ENCODE measurements at places on chromosomes 1 and 21.

DNA sequence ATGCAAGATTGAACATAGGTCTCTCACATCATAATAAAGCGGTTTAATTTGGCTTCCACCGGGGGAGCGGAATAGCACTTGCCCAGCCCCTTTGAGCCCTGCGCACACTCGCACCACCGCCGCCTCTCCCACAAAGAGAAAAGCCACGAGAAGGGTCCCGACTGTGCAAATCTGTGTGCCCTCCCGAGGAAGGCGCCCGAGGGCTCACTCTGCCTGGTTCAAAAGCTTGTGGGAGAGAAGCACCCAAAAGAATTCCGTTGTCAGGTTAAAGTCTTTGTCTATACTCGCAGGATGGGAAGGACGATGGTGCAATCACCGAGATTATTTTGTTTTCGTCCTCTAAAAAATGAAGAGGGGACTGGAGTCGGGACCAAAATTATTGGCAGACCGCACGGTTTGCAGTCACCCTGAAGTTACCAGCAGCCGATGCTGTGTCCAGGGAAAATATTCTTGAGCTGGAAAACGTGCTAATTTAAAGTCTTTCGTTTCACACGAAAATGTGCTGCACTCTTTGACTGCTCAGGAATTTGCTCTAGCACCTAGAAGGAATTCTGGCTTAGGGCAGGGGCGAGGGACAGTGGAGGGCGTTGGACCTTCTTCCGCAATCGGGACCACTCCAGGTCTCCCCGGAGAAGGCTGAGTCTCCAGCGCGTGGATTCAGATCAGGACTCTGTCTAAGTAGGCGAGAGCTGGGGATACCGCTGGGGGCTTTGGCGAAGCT lies 6.6 kb upstream of the SIM2 start:
- DNase-seq, result no peak

DNA sequence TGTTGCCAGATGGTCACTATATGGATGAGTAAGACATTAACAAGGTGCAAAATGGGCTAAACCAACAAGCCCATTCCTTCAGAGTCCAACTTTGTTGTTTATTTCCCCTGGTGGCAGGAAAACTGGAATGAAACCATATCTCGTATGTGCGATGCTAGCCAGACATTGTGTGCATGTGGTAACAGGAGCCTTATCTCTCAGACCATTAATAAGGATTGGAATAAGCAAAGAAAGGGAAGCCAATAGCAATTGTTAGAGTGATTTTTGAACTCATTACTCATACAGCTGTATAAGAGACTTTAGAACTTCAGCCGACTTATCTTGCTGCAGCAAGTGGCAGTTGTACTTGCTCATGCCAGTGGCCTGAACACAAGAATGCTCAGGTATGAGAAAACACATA lies 30.0 kb upstream of the HMCN1 start:
- no peak for DNase-seq

GRCh38 chr1:2379733-2380404 lies 11.5 kb downstream of the MORN1 start:
- DNase-seq, result no peak

DNA sequence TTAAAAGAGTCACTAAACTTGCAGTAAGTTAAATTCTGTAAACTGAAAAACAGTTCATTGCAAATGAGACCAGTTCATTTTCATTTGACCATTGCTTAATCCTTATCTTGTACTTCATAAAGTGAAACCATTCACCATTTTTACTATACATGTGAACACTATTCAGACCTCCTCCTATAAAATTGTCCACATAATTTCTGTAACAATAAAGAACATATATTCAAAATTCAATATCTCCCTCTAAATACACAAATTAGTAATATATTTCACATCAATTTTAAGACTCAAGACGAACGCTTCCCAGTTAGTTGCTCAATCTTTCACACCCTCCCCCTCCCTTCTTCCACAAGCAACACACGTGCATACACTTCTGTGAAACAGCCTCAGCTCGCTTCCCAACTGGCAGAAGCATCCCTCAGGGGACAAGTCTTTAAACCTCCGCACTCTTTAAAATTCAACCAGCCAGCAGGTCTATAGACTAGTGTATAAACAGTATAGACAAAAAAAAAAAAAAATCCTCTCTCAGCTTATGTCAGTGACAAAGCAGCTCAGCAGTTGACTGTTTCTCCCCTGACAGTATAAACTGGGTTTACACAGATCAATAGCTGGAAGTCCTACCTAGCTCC lies 99.6 kb downstream of the DENND1B start:
- no peak for DNase-seq

DNA sequence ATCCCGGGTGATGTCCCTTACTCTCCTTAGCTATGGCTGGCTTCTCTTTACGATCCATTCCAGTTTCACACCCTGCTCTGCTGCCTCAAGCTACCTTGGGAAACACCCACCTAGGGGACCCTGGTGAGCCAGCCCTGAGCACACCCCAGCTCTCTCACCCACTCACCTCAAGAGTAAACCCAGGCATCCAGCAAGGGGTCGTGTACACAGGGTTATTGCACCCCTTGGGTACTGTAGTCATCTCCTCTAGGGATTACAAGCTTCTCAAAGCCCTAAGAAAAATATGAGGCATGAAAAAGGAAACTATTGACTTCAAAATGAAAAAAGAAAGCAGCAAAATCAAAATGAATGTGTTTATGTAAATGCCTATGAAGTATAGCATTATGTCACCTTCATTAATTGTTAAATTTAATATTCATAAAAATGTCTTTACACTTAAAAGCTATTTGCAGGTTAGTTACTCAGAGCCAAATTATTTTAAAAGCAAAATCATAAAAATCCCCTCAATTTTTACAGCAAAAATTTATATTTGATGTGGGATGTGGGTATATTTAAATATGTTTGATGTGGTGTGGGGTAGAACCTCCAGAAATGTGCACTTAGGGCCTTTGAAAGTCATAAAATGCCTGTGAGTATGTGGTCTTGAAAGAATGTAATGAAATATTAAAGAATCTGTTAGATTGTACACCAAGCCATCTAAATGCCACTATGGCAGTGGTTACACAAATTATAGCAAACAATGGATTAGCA lies 190.3 kb downstream of the C1orf94 start:
- no peak for DNase-seq

DNA sequence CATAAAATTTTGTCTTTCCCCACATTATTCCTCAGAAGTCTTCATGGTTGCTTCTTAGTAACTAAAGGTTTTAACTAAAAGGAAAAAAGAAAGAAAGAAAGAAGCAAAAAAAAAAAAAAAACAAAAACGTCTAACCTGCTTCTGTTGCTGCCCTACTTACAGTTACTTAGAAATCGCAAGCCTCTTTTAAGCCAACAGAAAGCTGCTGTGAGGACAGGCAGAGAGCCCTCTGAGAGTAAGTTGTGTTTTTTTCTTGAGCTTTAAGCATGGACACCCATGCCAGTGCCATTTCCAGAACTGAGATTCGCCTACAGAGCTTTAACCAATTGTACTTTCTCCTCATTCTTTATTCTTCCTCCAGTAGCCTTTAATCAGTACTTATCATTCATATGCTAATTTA lies 25.6 kb upstream of the RGS1 start:
- no peak for DNase-seq

- no peak for DNase-seq
Measured at GRCh38 chr1:229480495-229480894, 27.6 kb downstream of the NUP133 start.

- no peak for DNase-seq
Measured at GRCh38 chr21:28801906-28802305, 190.8 kb downstream of the LTN1 start.

DNA sequence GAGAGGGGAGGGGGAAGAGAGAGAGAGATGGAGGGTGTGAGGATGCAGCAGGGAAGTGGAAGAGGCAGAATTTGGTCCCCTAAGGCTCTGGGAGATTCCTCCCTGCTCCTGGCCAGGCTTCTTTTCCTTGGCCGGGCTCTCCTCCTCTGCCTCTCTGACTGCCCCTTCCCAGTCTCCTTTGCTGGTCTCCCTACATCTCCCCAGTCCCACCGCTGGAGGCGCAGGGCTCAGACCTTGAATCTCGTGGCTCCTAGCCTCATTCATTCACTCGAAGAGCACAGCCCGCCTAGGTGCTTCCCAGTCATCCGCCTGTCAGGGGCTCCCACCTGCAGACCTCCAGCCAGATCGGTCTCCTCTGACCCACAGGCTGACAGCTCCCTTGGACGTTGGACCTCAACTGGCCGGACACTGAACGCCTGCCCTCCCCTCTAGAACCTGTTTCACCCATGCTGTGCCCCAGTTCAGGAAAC lies 76.5 kb downstream of the VWA5B1 start:
- DNase-seq, result no peak

DNA sequence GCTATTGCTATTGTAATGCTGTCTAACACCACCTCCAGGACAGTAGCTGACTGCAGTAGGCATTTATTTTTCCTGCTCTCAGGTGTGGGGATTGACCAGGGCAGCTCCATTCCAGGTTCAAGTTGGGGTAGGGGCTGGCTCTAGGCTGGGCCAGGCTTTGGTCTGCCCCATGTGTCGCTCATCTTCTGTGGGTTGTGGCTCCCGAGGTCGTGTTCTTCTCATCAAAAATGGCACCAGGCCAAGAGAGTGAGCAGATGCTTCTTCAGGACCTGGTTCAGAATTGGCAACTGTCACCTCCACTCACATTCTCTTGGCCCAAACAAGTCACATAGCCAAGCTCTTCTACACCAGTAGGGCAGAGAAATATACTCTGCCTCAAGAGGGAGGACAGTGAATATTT lies 133.7 kb downstream of the PTPRU start:
- DNase-seq, result no peak

- no peak for DNase-seq
Measured at GRCh38 chr1:222910699-222911098, 95.9 kb downstream of the DISP1 start.

DNA sequence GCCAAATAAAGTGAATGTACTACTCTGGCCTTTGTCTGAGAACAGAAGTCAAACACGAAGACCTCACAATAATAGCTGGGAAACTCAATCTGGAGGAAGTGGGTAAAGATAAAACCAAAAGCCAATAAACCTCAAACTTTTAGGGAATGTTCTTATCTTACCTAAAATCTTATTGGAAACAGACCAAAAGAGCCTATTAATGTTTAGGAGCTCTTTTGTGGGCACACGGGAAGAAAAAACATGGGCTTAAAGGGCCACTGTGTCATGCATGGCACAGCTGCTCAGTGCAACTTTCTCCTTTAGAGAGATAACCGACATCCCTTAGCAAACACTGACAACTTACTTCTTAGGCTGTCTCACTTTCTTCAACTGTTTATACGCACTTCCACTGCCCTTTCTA lies 16.1 kb downstream of the EIF2B3 start:
- no peak for DNase-seq

DNA sequence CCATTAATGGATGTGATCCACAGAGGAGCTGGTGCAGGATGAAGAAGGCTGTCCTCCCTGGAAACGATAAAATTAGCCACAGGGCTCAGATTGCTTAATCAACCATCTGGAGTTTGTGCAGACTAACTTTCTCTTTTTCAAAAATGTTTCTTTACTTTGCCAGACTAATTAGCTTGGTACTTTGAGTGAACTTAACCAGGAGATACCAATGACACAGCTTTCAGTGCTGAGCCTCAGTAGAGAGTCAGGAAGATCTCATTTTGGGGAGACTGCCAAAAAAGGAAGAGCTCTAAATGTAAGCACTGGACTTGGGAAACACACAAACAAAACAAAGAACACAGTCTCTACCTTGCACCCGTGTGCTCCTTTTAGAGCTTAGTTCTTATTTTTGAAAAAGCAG lies 248.1 kb upstream of the DEPDC1 start:
- DNase-seq, result no peak

- no peak for DNase-seq
Measured at GRCh38 chr1:29852248-29852647, 615.9 kb downstream of the PTPRU start.

GRCh38 chr21:16978309-16978895 lies 534.4 kb upstream of the CXADR start:
- DNase-seq, result no peak

GRCh38 chr1:227768125-227768439 lies 32.8 kb downstream of the SNAP47 start:
- no peak for DNase-seq

DNA sequence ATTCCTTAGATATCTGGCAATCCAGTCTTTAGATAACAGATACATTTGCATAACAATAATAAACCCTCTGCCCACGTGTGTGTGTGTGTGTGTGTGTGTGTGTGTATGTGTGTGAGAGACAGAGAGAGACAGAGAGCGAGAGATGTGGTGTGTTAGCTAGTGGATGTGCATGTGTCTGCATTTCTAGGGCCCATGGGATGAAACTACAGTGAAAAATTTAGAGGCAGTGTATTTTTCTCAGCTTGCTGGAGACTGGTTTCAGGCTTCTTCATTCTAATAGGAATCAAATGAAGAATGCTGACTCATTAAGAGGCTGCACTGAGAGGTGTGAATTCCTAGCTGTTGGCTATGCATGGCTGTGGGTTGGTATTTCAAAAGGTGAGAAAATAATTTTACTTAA lies 303.2 kb downstream of the LMX1A start:
- no peak for DNase-seq

DNA sequence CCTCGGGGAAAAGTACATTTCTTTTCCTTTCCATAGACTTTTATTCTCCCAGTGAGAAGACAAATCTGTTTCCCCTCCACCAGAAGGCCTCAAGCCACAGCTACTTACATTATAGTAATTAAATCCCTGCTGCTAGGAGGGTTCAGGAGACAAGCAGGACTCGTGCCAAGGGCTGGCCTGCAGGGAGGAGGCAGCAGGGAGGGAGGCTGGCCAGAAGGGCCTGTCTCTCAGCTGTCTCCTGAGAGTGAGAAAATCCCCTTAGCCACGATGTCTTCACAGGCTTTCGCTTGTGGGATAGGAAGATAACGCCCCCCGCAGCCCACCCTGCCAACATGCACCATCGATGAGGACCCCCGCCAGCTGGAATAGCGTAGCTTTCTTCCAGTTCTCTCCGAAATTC lies 14.0 kb downstream of the KCNN3 start:
- DNase-seq, result no peak

DNA sequence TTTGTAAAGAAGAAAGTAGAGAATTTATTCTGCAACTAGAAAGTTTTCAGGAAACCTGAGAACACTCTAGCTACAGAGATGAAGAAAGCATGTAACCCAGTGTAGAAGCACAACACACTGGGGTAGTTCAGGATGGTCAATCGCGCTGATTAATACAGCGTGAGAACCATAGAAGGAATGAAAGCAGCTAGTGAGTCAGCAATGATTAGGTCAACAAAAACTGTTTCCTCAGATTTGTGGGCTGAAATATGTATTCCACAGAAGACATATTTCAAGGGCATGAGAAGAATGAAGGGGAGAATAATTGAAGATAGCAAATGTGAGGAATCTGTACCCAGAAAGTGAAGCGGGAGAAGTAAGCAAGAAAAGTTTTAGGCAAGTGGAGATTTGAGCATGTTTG lies 97.8 kb upstream of the ADGRL2 start:
- DNase-seq, result no peak

- DNase-seq, result no peak
Measured at GRCh38 chr1:112983537-112984131, 27.6 kb upstream of the SLC16A1 start.
